ENCODE measurements at places on chromosomes 6 and 20.

DNA sequence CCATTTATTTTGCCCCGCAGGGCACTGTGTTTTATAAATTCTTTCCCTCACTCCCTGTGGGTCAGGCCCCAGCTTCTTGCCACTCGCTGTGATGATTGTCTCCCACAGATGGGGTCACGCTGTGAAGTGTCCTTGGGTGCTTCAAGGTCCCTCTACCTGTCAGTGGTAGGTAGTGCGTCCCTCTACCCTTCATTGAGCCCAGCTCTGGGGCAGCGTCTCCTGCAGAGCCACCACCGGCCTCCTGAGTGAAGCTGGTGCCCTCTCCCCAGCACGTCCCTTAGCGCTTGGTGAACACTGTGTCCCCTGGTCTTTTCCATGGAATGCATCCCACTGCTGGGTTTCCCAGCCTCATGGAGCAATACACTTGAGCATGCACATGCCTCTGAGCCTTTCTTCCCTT, 108.2 kb downstream of the NRN1 start:
- DNase-seq, result no peak

GRCh38 chr6:16718356-16718755, 42.9 kb downstream of the ATXN1 start:
- DNase-seq, result no peak

DNA sequence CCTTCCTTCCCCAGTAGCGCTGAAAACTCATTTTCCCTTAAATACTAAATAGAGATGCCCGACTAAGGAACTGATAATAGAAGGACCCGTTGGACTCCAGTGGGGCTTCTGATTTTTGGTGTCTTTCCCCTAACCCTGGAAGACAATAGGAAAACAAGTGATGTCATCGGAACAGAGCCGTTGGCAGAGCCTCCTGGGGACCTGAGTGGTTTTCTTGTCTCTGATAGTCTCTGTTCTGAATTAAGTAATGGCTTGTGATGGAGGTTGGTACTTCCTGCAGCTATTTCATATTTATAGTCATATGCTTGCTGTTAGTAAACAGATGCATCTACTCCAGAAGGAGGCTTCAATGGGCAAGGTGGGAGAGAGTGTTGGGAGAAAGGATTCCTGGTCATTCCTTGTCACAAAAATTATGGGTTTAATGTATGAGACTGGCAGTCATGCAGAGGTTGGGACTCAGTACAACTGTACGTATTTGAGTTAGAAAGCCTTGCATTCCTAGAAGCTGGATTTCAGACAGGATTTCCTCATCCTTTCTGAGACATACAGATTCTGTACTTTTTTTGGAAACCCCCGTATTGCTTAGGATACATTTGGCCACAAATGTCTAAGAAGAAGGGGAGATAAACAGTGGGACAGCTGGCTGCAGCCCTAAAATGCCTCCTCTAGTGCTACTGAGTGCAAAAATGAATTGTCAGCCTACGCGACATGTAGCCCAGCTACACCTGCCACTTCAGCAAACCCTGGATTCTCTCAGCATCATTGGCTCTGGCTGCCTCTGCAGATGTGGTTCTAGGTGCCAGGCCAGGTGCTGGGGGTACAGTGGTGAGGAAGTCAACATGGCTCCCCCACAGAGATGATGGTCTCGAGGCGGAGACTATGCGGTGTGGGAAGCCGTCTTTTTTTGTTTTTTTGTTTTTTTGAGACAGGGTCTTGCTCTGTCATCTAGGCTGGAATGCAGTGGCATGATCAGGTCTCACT, 38.1 kb downstream of the CDS2 start:
- no peak for DNase-seq

DNA sequence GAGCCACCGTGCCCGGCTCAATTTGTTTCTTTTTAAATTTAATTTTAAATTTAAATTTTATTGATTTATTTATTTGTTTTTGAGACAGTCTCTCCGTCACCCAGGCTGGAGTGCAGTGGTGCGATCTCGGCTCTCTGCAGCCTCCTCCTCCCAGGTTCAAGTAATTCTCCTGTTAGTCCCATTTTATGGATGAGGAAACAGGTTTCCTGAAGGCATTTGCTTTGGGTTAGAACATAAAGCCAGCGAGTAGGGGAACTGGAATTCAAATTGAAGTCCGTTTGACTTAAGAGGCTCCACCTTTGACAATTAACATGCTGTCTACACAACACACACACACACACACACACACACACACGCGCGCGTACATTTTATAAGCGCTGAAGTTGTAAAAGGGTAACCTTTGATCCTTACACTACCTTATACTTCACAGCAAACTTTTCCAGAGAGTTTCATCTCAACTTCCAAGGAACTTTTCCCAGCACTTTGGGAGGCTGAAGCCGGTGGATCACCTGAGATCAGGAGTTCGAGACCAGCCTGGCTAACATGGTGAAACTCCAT, 232.0 kb downstream of the BCAS1 start:
- DNase-seq, result no peak

GRCh38 chr6:77466451-77467437, 3.5 kb upstream of the HTR1B start:
- no peak for DNase-seq

- no peak for DNase-seq
These were observed 81.1 kb downstream of the RIMS1 start for GRCh38 chr6:71967436-71967835.

DNA sequence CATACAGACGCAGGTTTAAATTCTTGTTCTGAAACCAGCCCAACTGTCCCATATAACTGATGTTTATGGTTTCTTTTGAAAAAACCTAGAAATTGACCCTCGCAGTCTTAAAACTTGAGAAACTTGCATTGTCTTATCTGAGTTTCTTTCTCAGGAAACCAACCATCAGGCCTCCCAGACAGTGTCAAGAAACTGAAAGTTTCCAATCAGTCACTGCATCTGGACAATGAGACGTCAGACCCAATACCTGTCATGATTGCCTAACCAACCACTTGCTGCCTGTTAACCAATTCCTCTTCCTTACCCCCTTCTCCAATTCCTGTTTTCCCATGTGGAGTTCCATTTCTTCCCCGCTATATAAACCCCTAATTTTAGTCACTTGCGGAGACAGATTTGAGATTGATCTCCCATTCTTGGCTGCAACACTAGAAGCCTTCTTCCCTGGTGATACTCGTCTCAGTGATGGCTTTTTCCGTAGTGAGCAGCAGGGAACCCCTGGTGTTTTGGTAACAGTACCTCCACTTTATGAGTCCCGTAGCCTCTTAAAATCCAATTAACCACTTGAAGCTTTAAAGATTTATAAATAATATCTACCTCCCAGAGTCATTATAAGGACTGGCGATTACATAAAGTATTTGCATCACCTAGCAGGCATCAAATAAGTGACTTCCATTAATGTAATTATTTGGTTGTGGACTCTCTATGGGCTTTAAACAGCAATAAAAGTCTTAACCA, 49.3 kb downstream of the GPR63 start:
- DNase-seq, result no peak

GRCh38 chr6:150749091-150749670, 116.3 kb upstream of the MTHFD1L start:
- DNase-seq, result no peak

GRCh38 chr6:37021356-37022129, 16.1 kb downstream of the FGD2 start:
- peak; percentile 23 for DNase-seq

- no peak for DNase-seq
These were observed 19.0 kb upstream of the UTRN start for GRCh38 chr6:144266091-144266649.

GRCh38 chr6:167345960-167346359, 21.1 kb downstream of the TTLL2 start:
- no peak for DNase-seq

GRCh38 chr6:97110626-97111025, 172.4 kb downstream of the MMS22L start:
- no peak for DNase-seq

- DNase-seq, result no peak
These were observed 40.3 kb downstream of the PLCG1 start for GRCh38 chr20:41177636-41178035.

DNA sequence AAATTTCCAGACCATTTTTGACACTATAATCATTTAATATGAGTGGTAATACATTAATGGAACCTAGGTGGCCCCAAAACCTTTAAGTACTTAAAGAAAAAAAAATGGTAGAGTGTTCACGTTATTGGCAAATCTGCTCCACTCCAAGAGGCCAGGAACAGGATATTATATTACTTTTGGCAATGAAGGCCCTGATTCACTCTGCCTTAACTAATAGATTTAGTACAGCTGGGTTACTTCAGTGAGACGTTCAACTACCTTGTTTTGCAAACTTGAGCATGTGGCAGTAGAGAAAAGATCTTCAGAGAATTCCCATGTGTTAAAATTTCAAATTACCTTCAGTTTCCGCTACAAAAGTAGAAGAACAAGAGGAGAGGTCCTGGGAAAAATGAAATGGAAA, 12.8 kb downstream of the ADNP start:
- no peak for DNase-seq

GRCh38 chr6:75850026-75850833, 101.2 kb downstream of the MYO6 start:
- no peak for DNase-seq
